ENCODE measurements at places on chromosomes 1 and 21. TPM values are rescaled to one million over a fixed set of nuclear protein-coding genes. Genes with fewer than 3 reads are reported as not detected.

DNA sequence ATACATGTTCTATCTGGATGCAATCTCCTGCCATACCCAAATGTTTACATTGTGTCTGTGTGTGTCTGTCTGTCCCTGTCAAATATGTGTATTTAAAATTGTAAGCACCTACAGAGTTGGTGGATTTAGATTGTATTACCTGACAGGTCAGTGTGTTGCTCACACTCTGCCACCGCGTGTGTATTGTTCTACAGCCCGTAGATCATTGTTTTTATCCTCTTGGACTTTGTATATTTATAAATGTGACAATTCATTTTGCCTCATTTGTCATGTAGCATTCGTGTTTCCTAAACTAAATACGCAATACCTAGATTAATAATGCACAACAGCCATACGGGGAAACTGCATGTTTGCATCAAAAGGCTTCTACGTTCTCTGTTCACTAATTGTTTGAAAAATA lies 634 bp downstream of the ALG14 start:
- H3K4me3 ChIP-seq, result peak overlapping the region; percentile 70
- H3K27ac ChIP-seq, result no peak overlapping the region
- peaks cover 6% of the 10 kb centered on the region for H3K4me1 ChIP-seq
- no peak for DNase-seq
- H3K36me3 ChIP-seq, result no peaks in the 10 kb centered on the region

- H3K36me3 ChIP-seq, result no peaks in the 10 kb centered on the region
- no peak overlapping the region for H3K4me3 ChIP-seq
- no peak overlapping the region for H3K27ac ChIP-seq
- peaks cover 4% of the 10 kb centered on the region for H3K27me3 ChIP-seq
Measured at GRCh38 chr1:42046761-42047507, 106.3 kb upstream of the GUCA2B start.

- no peak overlapping the region for H3K27ac ChIP-seq
- H3K27me3 ChIP-seq, result no peaks in the 10 kb centered on the region
- DNase-seq, result no peak
- no peak overlapping the region for H3K4me3 ChIP-seq
Measured at GRCh38 chr1:94597701-94598100, 56.1 kb upstream of the F3 start.

DNA sequence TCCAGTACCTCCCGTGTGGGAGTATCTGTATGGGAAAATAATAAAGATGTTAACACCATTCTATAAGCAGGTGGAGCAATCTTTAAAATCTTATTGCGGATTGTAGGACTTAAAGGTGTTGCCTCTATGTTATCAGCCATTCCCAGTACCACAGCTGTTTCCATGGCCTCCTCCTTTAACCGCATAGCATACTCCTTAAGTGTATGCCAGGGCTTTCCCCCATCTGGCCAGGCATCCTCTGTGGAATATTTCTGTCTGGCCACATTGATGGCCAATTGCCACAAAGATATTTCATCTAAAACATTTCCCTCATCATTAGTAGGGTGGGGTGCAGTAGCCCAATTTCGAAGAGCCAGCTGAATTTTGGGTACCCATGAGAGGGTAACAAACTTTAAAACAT lies 7.3 kb upstream of the STUM start:
- no peak for DNase-seq
- no peaks in the 10 kb centered on the region for H3K36me3 ChIP-seq
- peaks cover 11% of the 10 kb centered on the region for H3K27me3 ChIP-seq

DNA sequence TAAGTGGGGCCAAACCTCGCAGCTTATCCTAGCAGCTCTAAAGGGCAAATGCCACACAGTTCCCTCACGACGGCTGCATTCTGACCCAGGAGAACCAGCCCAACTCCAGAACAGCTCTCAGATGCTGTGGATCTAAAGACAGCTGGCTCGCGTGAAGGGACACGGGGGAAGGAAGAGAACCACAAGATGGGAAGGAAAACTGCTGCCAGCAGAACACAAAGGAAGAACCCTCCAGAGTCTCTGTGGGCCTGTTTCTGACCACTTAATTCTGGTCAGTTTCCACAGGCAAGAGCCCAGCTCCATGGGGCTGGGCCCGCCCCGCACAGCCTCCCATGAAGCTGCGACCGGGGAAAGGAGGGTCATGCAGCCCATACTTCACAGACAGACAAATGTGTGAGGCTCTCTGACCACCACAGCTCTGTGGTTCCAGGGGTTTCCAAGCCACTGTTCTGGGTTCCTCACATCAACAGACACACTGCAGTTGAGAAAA lies 61.1 kb downstream of the SLC45A1 start:
- H3K4me3 ChIP-seq, result no peak overlapping the region
- H3K36me3 ChIP-seq, result no peaks in the 10 kb centered on the region
- H3K27me3 ChIP-seq, result no peaks in the 10 kb centered on the region

- no peaks in the 10 kb centered on the region for H3K36me3 ChIP-seq
- H3K27ac ChIP-seq, result no peak overlapping the region
- no peaks in the 10 kb centered on the region for H3K27me3 ChIP-seq
- H3K4me3 ChIP-seq, result no peak overlapping the region
- peaks cover 15% of the 10 kb centered on the region for H3K4me1 ChIP-seq
Measured at GRCh38 chr1:185488808-185489207, 171.8 kb upstream of the IVNS1ABP start.

DNA sequence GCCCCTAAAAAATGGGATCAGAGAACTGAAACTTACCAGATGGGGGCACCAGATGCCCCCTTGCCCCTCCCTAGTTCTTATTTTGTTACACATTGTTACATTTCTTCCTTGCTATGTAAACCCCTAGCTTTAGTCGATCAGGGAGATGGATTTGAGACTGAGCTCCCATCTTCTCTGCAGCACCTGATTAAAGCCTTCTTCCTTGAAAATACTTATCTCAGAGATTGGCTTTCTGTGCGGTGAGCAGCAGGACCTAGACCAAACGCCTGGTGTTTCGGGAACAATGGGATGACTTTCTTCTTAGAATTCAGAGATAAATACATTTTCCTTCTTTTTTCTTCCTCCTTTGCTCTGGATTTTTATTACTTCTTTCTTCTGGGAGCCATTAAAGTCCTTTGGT lies 16.7 kb upstream of the LSM10 start:
- no peaks in the 10 kb centered on the region for H3K4me1 ChIP-seq
- no peaks in the 10 kb centered on the region for H3K36me3 ChIP-seq
- no peaks in the 10 kb centered on the region for H3K27me3 ChIP-seq

DNA sequence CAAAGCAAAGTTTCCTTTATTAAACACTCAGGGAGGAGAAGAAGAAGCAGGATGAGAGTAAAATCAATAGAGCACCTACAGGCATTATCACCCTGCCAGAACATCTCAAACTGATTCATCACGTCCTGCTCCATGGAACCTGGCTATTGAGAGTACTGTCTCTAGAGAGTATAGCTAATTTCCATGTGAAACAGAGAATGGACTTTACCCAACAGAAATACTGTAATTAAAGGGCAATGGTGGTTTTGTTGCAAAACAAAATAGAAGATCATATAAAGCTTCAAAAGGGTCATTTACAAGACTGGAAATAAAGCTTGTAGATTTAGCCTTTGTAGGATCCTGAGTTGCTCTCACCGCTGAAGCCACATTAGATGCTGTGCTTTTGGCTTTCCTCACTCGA lies 69.3 kb downstream of the XCL1 start:
- no peaks in the 10 kb centered on the region for H3K27me3 ChIP-seq
- no peaks in the 10 kb centered on the region for H3K36me3 ChIP-seq
- H3K27ac ChIP-seq, result no peak overlapping the region
- DNase-seq, result no peak

DNA sequence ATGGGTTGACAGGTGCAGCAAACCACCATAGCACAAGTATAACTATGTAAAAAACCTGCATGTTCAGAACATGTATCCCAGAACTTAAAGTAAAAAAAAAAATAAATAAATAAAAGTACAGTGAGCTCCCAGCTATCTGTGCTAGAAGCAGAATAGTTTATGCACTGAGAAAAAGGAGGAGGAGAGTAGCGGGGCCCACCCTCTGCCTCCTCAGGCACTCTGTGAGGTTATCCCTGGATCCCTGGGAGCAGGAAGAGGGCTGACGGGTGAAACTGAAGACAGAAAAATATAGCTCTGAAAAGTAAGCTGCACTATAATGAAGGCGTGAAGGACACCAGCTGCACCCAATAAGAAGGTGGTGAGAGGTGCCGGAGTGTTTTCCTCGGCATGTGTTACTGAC lies 117.2 kb downstream of the SIPA1L2 start:
- no peaks in the 10 kb centered on the region for H3K36me3 ChIP-seq
- H3K27ac ChIP-seq, result no peak overlapping the region
- H3K4me3 ChIP-seq, result no peak overlapping the region
- peaks cover 34% of the 10 kb centered on the region for H3K4me1 ChIP-seq
- H3K27me3 ChIP-seq, result no peaks in the 10 kb centered on the region

The TTLL10 gene
- total RNA-seq, result 0.22 TPM

The DNASE2B gene
- total RNA-seq, result not detected

The BSND gene
- not detected for total RNA-seq

All from neural progenitor cell (in vitro differentiated cells).